Activated CD8-positive, alpha-beta T cell treated with anti-CD3 and anti-CD28 coated beads for 36 hours (primary cell): ENCODE measurements at places on chromosomes 5 and 9. TPM values are rescaled to one million over a fixed set of nuclear protein-coding genes. Genes with fewer than 3 reads are reported as not detected.

The DIRAS2 gene
- not detected for total RNA-seq

DNA sequence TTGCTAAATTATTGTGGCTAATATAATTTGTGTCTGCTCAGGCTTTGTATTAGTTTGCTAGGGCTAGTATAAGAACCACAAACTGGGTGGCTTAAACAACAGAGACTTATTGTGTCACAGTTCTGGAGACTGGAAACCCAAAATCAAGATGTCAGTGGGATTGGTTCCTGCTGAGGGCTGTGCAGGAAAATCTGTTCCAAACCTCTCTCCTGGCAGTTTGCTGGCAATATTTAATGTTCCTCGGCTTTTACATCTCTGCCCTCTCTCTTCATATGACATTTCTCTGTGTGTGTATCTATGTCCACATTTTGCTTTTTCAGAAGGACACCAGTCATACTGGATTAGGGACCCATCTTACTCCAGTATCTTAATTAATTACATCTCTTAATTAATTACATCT is 498.8 kb upstream of the CD180 start:
- no peak overlapping the region for H3K4me3 ChIP-seq
- no peaks in the 10 kb centered on the region for H3K36me3 ChIP-seq
- H3K27me3 ChIP-seq, result peaks cover 6% of the 10 kb centered on the region
- no peak for DNase-seq

GRCh38 chr5:14879937-14880589 is 8.5 kb upstream of the ANKH start:
- no peak overlapping the region for H3K27ac ChIP-seq
- no peak for DNase-seq
- no peak overlapping the region for H3K4me3 ChIP-seq

GRCh38 chr5:7754490-7754889 is 96.4 kb downstream of the CFAP90 start:
- no peak for DNase-seq
- H3K27ac ChIP-seq, result no peak overlapping the region

The PCDHA6 gene
- total RNA-seq, result not detected
